ENCODE measurements at places on chromosomes 12 and 14.
A peak's percentile ranks its signal among the peaks of the same experiment; 100 is the strongest.

DNA sequence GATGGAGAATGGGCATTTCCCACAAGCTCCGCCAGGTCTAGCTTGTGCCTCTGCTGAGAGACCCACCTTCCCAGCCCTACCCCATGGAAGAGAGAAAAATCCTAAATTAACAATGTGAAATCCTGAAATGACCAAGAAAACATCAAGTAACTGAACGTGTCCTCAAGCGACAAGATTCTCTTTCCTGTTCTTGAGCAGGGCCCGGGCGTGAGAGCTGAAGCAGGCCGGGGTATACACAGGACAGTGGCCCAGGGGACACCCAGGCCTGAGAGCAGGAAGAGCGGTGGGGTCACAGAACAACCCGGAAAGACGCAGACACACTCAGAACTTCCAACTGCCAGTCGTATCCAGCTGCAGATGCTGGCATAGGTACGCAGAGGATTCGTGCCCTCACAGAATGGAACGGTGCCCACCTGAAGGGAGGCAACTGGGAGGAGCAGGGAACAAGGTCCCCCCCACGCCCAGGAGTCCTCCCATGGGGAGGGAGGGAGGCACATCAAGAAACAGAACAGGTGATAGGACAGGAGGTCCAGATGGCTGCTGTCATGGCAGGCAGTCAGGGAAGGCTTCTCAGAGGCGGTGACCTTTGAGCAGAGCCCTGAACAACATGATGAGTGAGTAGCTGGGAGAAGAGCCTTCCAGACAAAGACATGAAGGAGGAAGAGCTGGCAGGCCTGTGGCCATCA lies 9.1 kb downstream of the RIMBP2 start:
- DNase-seq: no peak

GRCh38 chr12:17928708-17929366 lies 161.2 kb downstream of the RERGL start:
- peak; percentile 72 for DNase-seq

DNA sequence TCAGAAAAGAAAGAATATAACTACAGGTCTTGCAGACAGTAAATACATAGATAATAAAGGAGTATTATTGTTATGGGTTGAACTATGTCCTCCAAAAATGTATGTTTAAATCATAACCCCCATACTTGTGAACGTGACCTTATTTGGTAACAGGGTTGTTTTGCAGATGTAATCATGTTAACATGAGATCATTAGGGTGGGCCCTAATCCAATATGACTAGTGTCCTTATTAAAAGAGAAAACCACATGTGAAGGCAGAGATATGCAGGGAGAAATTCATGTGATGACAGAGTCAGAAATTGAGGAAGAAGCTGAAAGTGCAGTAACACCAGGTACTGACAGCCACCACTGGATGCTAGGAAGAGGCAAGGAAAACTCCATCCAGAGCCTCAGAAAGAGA lies 29.0 kb downstream of the MAGOHB start:
- DNase-seq: no peak

- DNase-seq: no peak
These were observed 171.0 kb upstream of the FOXN3 start for GRCh38 chr14:89588016-89588415.

- no peak for DNase-seq
These were observed 129.0 kb upstream of the WSCD2 start for GRCh38 chr12:108000111-108000510.

- no peak for DNase-seq
These were observed 36.3 kb upstream of the SINHCAF start for GRCh38 chr12:31362115-31362758.

- DNase-seq: no peak
These were observed 430.9 kb downstream of the ATP23 start for GRCh38 chr12:58372298-58372697.

DNA sequence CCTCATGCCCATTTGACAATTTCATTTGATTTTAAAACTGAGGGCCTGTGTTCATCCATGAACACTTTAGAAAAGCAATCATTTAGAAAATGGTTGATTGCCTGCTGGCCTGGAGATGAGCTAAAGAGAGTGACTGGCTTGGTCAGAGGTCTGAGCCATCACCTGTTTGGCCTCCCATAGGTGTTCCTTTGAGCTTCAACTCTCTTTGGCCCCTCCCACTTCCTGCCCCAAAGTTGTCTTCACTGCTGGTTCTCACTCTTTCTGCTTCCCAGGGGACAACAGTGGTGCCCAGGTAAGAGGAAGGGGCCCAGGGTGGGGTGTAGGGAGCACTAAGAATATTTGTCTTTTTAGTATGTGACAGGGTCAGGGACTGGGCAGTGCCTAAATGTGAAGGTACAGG lies 4.9 kb upstream of the TCP11L2 start:
- DNase-seq: no peak

DNA sequence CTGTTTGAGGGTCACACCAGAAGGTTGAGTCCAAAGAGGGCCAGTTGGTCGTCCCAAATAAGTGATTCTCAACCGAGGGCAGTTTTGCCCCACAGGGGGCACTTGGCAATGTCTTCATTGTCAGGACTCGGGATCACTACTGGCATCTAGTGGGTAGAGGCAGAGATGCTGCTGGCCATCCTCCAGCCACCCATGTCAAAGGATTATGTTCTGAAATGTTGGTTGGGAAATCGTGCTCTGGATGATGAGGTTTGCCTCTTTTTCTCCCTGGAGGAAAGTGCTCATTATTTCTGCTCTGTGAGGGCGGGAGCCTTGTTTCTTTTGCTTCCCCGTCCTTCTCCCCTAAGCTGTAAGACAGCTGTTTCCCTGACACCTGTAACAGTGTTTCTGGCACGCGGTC lies 3.6 kb downstream of the ZNF839 start:
- peak; percentile 63 for DNase-seq

DNA sequence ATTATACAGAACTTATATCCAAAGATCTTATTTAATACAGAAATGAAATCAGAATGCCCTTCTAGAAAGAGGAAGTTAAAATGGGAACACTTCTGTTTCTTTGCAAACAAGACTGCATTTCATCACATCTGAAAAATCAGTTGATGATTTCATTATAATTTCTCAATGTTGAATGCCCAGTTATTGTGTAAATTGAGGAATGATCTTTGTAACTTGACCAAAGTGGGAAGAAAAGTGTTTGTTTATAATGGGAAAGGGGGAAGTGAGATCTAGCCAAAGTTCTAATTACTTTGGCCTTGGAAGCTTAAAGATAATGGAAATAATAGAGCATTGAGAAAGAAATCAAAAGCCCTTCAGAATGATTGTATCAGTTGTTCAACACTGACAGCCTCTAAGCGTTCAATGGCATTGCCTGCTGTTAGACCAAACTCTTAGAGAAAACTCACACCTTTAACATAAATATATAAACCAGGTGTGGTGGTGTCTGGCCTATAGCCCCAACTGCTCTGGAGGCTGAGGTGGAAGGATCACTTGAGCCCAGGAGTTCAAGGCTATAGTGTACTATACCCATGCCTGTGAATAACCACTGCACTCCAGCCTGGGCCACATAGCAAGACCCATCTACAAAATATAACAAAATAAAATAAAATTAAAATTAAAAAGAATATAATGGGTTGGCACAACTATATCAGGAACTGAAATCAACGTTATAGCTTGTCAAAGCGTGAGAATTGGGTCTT lies 9.9 kb upstream of the LYZ start:
- no peak for DNase-seq

DNA sequence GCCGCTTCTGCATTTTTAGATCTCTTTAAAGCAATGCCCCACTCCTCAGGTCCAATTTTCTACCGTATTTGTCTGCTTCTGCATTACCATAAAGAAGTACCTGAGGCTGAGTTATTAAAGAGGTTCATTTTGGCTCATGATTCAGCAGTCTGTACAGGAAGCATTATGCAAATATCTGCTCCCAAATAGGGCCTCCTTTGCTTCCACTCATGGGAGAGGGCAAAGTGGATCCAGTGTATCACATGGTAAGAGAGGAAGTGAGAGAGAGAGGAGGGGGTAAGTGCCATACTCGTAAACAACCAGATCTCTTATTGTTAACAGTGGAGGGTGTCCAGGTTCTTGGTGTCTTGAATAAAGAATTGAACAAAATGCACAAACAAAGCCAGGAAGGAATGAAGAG lies 316.1 kb upstream of the SEL1L start:
- DNase-seq: no peak

DNA sequence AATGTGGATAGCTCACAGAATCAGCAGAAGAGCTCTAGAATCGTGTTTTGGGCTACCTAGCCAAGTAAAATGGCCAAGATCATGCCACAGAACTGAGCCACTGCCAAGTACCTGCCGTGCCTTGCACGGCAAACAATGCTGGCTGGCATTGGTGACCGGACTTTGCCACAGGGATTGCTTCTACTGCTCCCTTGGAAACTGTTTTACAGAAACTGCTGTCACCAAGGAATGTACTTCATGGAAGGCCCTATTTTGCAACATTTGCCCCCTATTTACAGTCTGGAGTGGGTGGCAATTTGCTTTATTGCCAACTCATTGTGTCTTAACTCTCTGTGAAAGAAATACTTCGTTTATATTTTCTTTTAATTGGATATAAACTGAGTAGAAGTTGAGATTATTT lies 49.0 kb downstream of the BORCS5 start:
- no peak for DNase-seq

DNA sequence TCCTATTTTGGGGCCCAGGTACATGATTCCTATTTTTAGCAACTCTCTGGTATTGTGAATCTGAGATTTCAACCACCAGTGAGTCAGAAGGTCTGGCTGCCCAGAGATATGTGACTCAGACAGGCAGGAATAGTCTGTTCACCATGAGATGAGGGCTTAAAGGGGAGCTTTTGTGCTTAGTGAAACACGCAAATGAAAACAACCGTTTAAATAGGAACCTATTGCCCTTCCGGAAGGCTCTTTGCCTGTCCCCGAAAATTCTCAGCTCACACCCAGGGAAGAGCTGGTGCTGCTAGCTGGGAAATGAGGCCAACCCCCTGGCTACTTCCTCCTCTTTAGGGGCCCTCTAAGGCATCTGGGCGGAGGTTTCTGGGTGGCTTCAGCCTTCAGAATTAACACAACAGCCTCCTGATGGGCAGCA lies 283.6 kb downstream of the CACNA1C start:
- DNase-seq: peak; percentile 87

DNA sequence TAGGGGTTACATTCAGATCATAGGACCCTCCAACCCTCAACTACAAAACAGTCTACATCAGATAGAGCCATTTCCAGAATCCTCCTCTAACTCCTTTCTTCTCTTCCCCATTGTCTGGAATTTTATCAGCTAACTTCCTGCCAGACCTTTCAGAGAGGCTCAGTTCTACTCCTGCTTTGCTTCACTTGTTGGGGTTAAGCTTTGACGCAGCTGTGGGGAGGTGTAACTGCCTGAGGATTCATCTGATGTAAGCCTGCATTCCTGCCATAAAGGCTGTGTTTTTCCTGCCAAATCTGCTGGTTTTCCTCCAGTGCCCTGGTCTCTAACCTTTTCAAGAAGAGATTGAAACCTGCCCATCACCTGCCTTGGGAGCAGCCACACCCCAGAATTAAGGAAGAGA lies 16.9 kb downstream of the DHRS2 start:
- peak; percentile 80 for DNase-seq

DNA sequence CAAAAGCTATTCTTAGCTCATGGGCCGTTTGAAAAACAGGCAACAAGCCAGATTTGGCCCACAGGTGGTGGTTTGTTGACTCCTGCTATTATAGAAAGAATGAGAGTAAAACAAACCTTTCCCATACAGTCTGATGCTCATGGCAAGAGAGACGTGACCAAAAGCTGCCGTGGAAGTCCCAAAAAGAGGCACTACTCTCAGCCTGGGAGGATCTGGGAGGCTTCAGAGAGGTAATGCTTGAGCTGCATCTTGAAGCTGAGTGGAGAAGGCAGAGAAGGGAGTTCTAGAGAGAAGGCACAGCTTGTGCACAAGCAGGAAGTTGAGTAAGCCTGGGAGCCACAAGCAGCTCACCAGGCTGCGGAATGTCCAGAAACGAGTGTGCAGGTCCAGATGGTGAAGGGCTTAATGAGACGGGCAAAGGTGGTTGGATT lies 9.6 kb downstream of the PLXNC1 start:
- no peak for DNase-seq

DNA sequence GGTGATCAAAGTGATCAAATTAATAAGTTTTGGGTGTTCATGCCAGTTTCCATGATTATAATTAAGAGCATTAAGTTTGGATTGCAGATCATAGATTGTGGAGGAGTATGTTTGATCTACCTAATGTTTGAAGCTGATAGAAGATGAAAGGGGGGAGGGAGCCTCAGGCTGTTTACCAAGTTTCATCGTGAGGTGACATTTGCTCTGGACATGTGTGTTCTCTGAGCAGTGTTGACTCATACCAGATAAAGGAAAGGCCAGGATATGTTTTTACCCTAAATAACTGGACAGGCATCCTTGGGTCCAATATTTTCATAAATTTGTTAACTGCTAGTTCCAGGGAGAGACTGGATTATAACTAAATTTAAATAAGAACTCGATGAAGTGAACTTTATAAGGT lies 3.5 kb upstream of the SEL1L start:
- DNase-seq: no peak

- no peak for DNase-seq
These were observed 19.3 kb upstream of the TEX22 start for GRCh38 chr14:105378873-105379685.

GRCh38 chr12:78442454-78442801 lies 422.1 kb upstream of the SYT1 start:
- DNase-seq: peak; percentile 44

- DNase-seq: no peak
These were observed 6.8 kb downstream of the ACAD10 start for GRCh38 chr12:111692575-111693210.

- no peak for DNase-seq
These were observed 63.3 kb downstream of the EP400 start for GRCh38 chr12:132012919-132013568.

DNA sequence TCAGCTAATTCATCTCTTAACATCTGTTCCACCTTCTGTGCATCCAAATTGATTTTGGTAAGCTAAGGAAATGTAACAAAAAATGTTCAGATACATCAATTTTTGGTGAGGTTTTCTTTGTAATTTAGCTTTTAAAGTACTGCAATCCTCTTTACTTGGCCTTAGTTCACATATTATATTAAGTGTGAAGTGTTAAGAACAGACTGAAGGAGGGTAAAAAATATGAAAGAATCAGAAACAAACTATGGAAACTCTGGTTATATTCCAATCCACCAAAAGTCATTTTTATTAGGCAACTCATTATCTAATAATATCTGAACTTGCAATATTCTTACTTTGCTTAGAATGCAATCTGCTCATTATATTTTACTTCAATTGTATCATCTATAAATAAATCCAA lies 49.1 kb downstream of the CEP290 start:
- no peak for DNase-seq

DNA sequence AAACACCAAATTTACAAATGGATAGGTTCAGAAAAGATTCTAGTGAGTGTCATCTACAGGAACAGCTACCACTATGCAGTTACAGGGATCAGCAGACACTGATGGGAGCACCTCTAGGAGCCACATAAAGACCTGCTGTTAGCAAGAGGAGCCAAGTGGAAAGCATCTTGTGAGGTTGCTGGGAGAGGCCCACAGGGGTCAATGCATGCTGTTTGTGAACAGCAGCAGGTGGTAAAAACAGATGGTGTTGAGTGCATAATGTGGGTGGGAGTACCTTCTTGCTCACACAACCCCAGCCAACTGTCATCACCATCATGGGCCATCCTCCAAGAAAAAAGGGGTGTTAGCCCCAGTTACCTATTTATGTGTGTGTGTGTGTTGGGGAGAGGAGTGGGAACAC lies 215.2 kb upstream of the SSTR1 start:
- DNase-seq: no peak

- DNase-seq: no peak
These were observed at the start of gene KLRC4 for GRCh38 chr12:10409392-10409791. TSS of gene KLRC4 (minus strand) at chr12:10409757. CDS start at chr12:10409575, 182 bp downstream.
